Fibroblast of pulmonary artery (primary cell): ENCODE measurements at places on chromosomes 5 and 9.
A peak's percentile ranks its signal among the peaks of the same experiment; 100 is the strongest.

GRCh38 chr5:169280286-169280685, 20.7 kb downstream of the SLIT3 start:
- DNase-seq: no peak

DNA sequence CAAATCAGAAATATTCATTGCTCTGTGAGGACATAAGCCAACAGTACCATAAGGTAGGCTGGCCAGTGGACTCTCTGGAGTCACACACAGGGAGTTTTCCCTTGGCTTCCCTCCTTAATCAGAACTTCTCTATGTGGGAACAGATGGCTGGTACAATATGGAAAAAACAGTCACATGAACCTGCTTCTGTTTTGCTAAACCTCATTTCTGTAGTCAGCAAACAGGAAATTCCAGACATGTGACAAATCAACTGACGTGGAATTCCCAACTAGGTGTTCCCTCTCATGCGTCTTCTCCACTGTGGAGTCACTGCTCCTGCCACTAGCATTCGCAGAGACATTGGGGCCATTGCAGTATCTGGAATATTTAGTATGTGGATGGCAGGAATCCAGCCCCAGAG, 617.6 kb downstream of the KIF4B start:
- no peak for DNase-seq

DNA sequence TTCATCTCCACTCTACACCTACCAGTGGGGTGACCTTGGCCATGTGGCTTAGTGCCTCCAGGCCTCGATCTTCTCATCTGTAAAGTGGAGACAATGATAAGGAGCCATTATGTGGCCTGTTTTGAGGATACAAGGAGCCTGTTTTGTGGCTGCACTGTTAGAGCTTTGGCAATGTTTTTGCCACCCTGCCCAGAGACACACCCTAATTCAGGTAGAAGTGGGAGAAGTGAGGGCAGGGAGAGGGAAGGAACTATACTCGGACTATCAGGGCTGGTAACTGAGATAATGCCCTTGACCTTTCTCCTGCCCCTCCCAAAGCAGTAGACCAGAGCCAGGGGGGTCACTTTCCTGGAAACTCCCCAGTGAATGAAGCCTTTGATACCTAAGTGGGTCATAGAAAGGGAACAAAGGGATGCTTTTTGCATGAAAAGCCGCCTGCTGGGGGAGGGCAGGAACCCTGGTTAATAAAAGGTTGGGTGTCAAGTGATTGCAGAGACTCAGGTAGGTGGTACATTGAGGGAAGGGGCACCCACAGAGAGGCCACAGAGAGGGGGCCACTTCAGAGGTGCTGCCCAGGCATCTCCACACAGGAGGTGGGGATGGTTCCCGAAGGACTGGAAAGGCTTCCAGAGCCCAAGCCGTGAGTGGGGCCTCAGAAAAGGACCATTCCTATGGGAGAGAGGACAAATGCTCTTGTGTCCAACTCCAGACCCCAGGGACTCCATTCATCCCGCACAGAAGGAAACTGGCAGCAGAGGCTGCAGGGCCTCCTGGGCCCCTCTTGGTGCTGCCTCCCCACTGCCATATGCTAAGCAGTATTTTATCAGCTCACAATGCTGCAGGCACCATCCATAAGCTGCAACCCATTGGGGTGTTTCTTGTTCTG, 42.3 kb upstream of the VDAC1 start:
- DNase-seq: no peak

GRCh38 chr5:172485511-172486202, 31.3 kb upstream of the SH3PXD2B start:
- DNase-seq: no peak

- DNase-seq: no peak
These were observed 99.1 kb upstream of the RUFY1 start for GRCh38 chr5:179451114-179451827.

- peak; percentile 78 for DNase-seq
These were observed 4.5 kb downstream of the ROR2 start for GRCh38 chr9:91945277-91946085.

GRCh38 chr5:129204525-129204924, 110.0 kb downstream of the ISOC1 start:
- DNase-seq: peak; percentile 19

DNA sequence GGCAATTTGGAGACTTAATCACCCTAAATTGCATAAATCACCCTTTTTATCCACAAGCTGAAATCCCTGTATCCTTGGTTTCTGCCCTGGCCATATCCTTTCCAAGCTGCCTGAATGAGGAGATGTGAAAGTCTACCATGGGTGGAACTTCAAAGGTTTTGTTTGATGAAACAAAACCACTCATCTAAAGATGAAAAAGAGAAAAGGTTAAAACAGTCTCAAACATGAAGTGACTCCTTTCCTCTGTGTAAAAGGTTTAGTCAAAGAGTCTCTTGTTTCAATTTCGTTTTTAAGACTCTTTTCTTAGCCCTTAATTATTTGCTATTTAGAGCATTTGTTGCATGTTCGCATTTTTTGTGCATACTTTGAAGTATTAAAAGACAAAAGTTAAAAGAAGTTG, 11.2 kb downstream of the SLC45A2 start:
- no peak for DNase-seq

GRCh38 chr9:115596021-115596745, 478.2 kb upstream of the TNC start:
- peak; percentile 87 for DNase-seq

DNA sequence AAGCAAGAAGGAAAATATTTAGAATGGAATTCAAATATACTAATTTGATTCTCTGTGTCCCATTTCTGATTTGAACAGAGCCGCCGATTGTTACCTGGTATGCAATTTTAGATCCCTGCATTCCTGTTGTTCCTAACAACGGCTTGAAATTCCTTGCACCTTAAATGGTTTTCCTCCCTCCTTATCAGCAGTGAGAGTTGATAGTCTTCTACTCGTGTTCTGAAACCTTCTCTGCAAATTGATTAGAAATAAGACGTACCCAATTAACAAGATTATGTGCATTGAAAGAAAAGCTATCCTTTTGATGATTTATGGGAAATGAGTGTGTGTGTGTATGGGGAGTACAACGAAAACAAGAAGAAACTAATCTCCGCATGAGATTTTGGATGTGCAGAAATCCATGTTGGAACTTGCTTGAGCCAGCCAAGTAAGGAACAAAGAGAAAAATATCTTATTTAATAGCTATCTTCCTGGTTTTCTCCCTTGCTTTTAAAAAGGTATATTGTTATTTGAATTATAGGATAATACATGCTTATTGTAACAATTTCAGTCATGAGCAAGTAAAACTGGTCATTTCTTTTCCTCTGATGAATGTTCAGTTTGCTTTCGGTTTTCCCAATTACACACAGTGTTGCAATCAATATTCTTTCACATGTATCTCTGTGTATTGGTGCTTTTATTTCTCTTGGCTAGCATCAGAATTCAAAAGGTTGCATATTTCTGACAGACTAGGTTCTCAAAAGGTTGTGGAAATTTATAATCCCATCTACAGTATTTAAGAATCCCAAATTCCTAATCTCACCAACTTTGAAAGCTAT, 211.1 kb upstream of the ACTBL2 start:
- no peak for DNase-seq

- DNase-seq: no peak
These were observed 483.7 kb downstream of the BNC2 start for GRCh38 chr9:16386827-16387077.

- no peak for DNase-seq
These were observed 18.1 kb downstream of the LRRC70 start for GRCh38 chr5:62596691-62597090.

GRCh38 chr9:136674786-136675349, 12.2 kb downstream of the EGFL7 start:
- peak; percentile 38 for DNase-seq

GRCh38 chr5:111859533-111860270, 102.7 kb upstream of the NREP start:
- DNase-seq: peak; percentile 98

DNA sequence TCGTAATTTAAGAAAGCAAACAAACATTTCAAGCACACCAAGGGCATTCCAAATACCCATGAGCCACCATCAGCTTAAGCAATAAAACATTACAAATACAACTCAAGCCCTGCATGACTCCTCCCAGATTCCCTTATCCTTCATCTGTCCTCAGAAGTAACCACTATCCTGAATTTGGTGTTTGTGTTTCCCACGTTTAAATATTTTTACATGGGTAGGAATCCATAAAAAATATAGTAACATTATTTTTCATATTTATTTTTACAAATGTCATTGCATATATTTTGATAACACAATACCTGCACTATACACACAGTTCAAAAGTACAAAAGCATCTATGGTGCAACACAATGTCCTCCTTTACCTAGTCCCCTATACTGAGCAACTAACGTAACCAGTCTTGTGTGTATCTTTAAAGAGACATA, 6.4 kb downstream of the PRKAA1 start:
- no peak for DNase-seq

- DNase-seq: no peak
These were observed 4.5 kb upstream of the TLE1 start for GRCh38 chr9:81693671-81694378.

- no peak for DNase-seq
These were observed 180.6 kb downstream of the FGF18 start for GRCh38 chr5:171599957-171600612.

DNA sequence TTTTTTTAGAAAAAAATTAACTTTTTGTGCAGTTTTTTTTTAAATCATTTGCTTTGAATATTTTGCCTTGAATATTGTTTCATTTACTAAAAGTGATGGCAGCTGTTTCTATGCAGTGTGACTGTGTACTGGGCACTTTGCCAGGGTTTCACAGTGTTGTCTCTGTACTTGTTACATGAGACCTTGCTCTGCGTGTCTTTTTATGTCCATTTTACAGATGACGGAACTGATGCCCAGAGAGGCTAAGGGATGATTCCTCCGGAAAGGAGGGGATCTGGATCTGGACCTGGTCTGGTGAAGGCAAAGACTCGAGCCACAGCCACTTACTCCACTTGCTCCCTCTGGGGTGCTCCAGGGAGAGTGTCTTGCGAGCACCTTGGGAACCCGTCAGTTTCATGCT, 124.8 kb upstream of the PTCH1 start:
- DNase-seq: peak; percentile 6

DNA sequence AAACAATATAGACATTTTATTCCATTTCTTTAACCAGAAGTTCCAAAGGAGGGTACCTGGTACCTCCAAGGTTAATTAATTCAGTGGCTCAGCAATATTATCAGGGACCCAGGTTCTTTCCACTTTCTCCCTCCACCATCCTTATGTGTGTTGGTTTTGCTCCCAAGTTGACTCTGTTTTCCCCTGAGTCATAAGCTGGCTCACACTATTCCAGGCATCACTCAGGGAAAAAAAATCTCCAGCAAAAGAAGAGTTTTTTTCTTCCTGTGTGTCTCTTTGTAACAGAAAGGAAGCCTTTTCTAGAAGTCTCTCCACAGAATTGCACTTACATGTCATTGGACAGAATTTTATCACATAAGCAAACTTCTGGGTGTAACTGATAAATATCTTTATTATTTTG, 31.2 kb upstream of the GALNT10 start:
- no peak for DNase-seq

GRCh38 chr5:40499007-40499406, 180.7 kb upstream of the PTGER4 start:
- no peak for DNase-seq

DNA sequence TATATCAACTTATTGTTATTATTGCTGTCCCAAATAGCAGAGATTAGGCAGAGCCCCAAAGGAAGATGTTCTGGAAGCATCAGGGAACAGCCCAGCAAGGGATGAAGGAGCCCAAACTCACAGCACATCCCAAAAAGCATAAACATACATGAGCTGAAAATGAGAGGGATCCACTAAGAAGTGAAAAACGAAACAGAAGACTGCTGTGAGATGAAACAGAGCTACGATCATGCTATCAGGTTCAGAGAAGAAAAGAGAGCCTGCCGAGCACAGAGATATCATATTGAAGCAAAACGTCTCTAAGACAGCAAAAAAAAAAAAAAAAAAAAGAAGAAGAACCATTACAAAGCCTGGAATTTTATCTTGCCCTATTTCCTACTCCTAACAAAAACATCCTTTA, 127.3 kb downstream of the ZNF608 start:
- no peak for DNase-seq

DNA sequence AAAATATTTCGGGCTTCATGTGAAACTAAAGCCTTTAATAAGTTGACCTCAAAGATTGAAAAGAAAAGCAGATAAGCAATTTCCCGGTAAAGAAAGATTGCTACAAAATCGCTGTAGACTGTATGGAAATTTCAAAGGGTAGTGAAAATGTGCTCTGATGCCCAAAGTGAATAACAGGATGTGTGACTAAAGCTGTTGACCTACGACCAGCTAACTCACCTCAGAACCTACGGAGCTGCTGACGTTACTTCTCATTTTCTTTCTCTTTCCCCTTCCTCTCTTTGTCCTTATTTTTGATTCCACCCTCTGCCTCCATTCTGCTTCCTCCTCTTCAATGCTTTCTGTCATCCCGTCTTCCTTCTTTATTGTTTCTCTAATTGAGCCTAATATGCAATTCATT, 103.2 kb downstream of the PDE4D start:
- peak; percentile 89 for DNase-seq

- DNase-seq: no peak
These were observed 36.5 kb upstream of the NUDT12 start for GRCh38 chr5:103598997-103599566.

DNA sequence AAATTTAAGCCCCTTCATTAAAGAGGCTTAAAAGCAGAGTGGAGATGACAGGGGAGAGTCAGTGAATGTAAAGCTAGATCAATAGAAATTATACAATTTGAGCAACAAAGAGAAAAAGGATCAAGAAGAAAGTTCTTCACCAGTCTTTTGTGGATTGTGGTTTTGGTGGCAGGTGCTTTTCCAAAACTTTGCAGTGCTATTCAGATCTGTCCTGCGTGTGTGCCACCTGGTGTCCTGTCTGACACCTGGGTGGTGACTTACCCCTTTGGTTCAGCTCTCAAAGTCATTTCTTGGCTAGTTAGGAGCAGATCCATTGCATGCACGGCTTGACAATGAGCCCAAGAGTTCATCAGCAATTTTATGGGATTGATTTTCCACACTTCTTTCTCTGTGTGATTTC, 69.4 kb downstream of the SREK1 start:
- DNase-seq: no peak

DNA sequence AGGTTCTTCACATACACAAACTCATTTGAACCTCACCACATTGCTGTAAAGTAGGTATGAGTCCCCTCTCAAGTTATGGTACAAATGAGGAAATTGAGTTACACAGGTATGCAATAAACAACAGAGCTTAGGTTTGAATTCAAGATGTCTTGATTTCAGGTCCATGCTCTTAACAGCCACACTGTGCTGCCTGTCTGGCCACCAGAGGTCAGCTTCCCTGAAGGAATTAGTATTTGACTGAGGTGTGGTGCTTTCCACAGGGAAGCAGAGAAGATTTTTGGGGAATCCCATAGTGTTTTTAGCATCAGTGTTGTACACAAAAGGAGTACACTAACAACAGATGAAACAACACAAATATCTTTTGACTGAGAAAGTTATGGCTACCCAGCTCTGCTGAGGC, 94.4 kb upstream of the ITGA1 start:
- peak; percentile 69 for DNase-seq

DNA sequence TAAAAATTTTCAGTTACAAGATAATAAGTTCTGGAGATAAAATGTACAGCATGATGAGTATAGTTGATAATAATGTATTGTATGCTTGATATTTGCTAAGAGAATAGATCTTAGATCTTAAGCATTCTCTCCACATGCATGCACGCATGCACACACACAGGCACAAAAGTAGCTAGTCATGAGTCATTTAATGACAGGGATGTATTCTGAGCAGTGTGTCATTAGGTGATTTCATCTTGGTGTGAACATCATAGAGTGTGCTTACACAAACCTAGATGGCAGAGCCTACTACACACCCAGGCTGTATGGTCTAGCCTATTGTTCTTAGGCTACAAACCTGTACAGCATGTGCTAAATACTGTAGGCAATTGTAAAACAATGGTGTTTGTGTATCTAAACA, 124.2 kb downstream of the PTTG1 start:
- no peak for DNase-seq
